Skin of body (tissue), 3 donors: ENCODE measurements at places on chromosomes 1 and 21. TPM values are rescaled to one million over a fixed set of nuclear protein-coding genes. Genes with fewer than 3 reads are reported as not detected.

GRCh38 chr1:145796753-145797152, 27.1 kb downstream of the RNF115 start:
- DNase-seq: no peak

DNA sequence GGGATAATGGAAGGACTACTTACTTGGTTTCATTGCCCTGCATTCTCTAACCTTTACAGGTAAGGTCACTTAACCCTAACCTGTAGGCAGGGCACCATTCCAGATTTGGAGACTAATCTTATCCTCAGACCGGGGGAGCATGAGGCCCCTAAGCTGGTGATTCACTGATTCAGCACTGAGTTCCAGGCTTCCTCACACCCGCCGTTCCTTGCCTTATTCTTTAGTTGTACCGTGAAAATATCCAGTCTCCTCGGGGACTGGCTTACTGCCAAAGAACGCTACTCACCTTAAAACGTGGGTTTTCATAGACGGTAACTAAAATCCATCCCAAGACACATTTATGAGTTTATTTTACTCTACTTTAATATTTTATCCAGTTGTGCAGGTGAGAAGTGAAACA, 44.3 kb upstream of the COL24A1 start:
- no peak for DNase-seq

The ADCY10 gene
- total RNA-seq: 0.20 TPM

DNA sequence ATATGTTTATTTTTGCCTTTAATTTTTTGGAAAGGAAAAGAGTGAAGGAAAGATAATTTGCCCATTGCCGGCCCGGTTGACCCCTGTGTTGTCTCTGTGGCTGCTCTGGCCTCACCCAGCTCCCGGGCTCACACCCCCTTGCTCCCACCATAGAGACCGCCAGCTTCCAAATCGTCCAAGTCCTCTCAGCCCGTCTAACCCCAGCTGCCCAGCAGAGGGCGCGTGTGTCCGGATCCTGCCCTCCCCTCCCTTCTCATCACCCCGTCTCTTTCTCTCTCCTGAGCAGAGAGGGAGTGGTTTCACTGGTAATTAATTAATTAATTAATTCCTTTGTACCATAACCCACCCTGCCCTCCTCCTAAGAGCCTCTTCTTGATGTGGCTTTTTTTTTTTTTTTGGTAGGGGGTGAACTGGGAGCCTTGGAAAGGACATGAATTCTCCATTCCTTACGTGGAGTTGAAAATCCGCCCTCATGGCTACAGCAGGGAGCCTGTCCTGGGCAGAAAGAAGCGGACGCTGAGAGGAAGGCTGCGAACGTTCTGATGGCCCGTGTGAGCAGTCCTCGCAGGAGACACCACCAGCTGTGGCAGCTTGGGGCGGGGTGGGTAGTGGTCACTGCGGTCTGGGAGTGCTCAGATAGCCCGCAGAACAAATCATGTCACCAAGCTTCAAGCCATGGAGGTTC, 45.9 kb downstream of the KIAA0040 start:
- peak; percentile 27 for DNase-seq

DNA sequence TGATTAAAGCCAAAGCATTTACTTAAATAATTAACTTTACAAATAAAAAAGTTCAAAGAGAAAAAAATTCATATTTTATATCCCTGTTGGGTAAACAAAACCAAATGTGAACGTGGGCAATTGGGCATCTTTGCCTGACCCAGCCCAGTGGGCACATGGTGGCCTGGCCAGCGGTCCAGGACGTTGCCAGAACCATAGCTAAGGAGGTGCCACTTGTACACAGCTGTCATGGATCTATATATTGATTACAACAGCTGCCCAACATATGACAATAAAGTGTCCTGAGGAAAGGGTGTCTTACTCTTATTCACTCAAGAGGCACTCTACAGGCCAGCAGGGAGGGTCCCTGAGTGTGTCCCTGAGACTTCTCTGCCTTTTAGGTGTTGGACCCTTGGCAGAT, 78.5 kb downstream of the BCAR3 start:
- DNase-seq: no peak

The AADACL3 gene
- 6.1 TPM for total RNA-seq

The ATF6 gene
- total RNA-seq: 24.4 TPM

The PUSL1 gene
- total RNA-seq: 5.7 TPM

GRCh38 chr1:233143241-233143640, 152.3 kb downstream of the PCNX2 start:
- DNase-seq: no peak

The CFHR4 gene
- not detected for total RNA-seq

GRCh38 chr1:174954073-174954460, 45.7 kb upstream of the CACYBP start:
- peak; percentile 12 for DNase-seq

DNA sequence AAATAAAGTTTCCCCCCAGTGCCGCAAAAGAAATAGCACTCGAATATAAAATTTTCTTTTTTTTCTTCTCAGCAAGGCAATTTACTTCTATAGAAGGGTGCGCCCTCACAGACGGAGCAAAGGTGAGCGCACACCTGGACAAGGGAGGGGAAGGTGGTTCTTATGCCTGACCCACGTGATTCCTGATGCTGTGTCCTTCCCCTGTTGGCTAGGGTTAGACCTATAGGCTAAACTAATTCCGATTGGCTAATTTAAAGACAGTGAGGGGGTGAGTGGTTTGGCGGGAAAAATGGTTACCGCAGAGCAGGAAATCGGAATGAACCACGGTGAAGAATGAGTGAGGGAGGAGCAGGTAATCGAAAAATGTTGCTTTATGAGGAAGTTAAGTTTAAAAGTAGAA, 607 bp upstream of the FAAH start:
- no peak for DNase-seq

DNA sequence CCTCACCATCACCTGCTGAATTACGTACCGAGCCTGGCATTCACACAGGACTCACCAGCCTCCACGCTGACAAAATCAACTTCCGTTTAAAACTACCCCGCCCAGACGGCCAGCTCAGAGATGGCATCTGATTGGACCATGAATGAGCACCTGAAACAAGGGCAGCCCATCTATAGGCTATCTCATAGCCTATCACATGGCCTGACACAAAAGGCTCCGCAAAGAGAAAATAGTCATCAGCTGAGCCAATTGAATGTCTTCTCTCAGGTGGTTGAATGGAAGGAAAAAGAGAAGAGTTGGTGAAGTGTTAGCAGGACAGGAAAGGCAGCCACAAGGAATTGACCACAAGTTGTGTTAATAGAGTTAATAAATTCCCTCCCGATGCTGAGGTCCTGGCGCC, 50.6 kb upstream of the ZC3H12A start:
- DNase-seq: no peak

DNA sequence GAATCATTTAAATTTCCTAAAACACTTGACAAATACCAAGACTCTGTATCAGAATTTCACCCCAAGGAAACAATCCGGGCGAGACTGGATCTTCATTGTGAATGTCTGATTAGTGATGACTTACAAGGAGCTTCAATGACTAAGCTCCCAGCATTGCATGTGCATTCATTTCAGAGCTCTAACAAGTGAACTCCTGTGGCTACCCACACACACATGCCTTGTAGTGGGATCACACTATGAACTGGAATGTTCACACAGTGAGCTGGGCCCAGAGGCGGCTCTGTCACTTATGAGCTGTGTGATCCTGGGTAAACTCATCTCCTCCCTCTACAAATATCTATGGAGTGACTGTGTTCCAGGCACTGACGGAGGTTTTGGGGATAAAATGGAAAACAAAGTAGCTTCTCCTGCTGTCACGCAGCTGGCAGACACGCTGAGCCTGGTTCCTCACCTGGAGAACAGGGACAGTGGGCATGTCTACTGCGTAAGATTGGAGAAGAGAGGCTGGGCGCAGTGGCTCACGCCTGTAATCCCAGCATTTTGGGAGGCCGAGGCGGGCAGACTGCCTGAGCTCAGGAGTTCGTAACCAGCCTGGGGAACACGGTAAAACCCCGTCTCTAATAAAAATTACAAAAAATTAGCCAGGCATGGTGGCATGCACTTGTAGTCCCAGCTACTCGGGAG, 56.9 kb downstream of the CLSTN1 start:
- no peak for DNase-seq

- no peak for DNase-seq
These were observed 451.7 kb downstream of the SIPA1L2 start for GRCh38 chr1:232178191-232178590.

GRCh38 chr1:204751883-204752687, 66.5 kb upstream of the LRRN2 start:
- no peak for DNase-seq

- no peak for DNase-seq
These were observed 1594.3 kb downstream of the PLA2G4A start for GRCh38 chr1:188423073-188423472.

DNA sequence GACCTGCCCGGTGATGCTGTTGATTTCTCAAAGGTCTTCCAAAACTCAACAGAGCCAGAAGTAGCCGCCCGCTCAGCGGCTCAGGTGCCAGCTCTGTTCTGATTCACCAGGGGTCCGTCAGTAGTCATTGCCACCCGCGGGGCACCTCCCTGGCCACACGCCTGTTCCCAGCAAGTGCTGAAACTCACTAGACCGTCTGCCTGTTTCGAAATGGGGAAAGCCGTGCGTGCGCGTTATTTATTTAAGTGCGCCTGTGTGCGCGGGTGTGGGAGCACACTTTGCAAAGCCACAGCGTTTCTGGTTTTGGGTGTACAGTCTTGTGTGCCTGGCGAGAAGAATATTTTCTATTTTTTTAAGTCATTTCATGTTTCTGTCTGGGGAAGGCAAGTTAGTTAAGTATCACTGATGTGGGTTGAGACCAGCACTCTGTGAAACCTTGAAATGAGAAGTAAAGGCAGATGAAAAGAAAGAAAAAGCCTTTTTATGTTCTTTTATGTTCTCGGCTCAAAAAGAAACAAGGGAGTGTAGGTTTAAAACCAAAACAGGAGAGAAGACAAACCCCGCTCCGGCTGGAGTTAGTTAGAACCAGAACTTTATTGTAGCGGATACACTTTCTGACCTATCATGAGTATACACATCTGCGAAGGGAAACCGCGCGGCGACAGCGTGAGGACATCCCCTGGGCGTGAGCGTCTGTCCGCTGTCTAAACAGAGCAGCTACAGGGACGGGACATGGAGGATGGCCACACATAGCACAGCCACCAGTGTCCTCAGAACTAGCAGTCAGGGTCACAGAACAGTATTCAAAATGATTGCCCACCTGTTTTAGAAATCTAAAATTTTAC, 77.1 kb downstream of the PIK3CD start:
- no peak for DNase-seq
